ENCODE measurements at places on chromosomes 16 and 17.

GRCh38 chr17:48335858-48336500, 94.0 kb downstream of the SKAP1 start:
- DNase-seq, result no peak

GRCh38 chr16:12580809-12581208, 222.9 kb downstream of the CPPED1 start:
- no peak for DNase-seq

DNA sequence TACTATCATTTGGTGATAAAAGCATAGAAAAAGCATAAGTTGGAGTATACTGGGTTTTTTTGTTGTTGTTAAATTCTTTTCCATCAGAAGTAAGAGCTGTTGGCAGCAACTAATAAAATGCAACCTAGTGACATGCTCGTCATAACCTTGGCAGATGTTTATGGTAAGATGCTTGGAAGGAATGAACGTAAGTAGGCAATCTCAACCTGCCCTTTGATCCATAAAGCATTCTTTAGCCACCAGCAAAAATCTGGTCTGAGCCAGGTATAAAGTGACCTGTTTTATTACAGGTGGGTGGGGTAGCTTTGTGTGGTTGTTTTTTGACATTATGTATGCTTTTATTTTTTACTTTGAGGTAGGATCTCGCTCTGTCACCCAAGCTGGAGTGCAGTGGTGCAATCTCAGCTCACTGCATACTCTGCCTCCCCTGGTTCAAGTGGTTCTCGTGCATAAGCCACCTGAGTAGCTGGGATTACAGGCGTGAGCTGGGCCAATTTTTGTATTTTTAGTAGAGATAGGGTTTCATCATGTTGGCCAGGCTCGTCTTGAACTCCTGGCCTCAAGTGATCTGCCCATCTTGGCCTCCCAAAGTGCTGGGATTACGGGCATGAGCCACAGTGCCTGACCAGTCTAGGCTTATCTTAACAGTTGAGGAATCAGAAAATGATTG, 22.0 kb downstream of the WSB1 start:
- DNase-seq, result no peak

DNA sequence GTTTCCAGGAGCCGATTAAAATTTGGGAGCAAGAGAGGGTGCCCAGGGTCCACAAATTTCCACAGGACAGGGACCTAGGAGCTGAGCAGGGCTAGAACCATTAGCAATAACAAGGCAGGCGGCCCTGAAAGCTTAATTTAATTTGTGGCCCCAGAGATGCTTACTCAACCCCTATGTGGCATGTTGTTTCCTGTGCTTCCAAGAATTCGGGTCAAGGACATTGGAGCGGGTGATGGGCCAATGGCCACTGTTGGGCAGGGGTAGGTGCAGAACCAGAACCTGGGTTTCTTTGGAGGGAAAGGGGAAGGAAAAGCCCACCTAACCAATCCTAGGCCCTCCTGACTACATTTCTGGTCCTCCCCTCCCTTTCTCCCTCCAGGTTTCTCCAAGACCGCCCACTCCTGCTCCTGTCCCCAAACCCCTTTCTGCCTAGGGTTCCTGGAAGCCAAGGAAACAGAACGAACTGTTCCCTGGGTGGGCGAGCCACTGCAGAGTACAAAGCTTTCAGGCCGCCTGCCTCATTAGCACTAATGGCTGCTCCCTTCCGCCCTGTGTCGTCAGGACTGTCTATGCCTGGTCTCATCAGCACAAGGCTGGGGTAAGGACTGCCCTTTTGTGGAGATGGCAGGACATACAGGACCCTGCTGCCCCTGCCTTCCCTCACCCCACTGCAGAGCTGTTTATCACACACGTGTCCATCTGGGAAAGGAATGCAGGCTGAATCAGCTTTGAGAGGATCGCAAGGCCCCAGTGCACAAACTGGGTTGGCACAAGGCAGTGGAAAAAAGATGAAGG, 581 bp upstream of the AGRP start:
- no peak for DNase-seq

DNA sequence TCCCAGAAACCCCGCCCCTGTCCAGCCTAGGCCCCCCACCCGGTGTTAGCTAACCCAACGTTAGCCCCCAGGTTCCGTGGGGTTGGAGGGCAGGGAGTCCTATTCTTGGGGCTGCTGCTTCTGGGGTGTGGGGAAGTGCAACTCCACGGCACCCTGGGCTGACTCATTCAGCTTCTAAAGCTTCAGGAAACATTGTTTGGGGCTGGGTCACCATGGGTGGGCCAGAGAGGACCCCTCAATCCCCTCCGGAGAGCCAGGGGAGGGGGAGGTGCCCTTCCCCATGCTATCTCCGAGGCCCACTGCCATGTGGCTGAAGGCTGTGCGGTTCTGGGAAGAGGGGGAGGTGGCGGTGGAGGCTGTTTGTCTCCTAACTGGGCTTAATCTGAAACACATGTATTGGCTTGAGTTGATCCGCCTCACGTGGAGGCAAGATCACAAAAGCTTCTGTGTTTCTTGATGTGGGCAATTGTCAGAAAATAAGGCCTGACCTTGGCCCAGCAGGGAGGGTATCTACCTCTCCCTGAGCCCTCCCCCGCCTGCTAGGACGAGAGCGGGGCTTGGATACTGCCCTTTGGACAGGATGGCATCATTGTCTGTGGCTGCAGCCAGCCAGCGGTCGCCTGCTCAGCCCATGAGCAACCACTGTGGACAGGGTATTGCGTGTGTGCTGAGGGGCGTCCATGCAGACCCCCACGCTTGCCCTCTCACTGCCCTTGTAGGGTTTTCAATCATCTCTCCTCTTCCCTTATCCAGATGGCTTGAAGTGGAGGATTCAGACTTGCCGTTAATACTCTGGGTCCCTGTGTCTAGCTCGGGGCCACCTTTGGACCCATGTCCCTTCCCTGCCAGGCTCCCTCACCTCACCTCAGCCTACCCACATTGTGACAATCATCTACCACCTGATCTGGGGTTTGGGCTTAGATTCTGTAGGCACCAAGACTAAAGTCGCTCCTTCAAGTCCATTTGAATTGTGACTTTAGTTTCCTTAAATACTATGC, 1.3 kb downstream of the SERPINF1 start:
- DNase-seq, result no peak

DNA sequence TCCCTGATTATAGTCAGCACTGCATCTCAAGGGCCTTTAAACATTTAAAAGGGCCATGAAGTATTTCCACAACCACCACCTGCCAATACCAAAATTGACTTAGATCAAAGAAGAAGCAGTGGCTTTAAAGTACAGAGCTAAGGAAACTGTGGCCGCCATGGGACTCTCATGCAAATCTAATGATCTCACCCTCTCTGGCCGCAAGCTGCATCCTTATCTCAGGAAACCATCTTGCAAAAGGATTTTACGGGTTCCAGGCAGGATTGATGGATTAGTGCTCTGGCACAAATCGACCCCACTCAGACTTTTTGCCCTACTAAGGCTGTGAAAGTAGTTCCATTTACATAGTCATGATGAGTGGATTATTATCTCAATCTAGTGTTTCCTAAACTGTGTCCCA, 22.6 kb downstream of the CDRT4 start:
- no peak for DNase-seq

- peak; percentile 17 for DNase-seq
Measured at GRCh38 chr17:58120195-58120822, 27.9 kb upstream of the OR4D1 start.

DNA sequence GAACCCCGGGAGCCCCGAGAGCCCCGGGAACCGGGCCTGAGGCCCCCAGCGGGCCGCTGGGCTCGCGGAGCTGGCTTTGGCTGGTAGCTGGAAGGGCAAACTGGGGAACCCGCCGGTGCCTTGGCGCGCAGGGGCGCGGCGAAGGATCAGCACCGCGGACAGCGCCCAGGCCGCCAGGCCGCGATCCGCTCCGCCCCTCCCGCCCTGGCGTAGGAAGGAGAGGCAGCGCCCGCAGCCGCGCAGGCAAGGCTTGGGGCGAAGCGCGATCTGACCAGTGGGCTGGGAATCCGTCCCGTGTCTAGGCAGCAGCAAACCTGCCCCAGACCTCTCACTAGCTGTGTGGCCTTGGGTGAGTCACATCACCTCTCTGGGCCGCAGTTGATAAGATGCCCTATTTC, 331 bp upstream of the CCDC92B start:
- peak; percentile 59 for DNase-seq

GRCh38 chr16:2874912-2875362, 8.1 kb upstream of the FLYWCH2 start:
- DNase-seq, result peak; percentile 59

- no peak for DNase-seq
Measured at GRCh38 chr17:38981636-38982035, 14.4 kb upstream of the FBXO47 start.

DNA sequence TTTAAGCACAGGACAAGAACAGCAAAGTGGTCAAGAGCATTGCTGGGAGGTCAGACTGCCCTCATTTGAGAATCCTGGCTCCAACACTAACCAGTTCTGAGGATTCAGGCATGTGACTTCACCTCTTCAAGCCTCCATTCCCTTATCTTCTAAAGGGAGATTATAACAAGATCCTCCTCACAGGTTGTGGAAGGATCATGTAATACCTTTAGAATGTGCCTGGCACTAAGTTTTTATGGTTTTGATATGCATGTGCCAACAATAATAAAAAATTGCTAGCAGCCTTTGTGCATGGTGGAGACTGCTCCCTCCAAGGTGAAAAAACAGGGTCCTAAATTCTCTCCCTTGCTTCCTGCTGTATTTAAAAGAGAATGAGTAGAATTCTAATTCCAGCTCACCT, 36.0 kb upstream of the ADAMTS18 start:
- DNase-seq, result no peak

GRCh38 chr17:50027881-50028735, 27.8 kb upstream of the ITGA3 start:
- DNase-seq, result no peak

DNA sequence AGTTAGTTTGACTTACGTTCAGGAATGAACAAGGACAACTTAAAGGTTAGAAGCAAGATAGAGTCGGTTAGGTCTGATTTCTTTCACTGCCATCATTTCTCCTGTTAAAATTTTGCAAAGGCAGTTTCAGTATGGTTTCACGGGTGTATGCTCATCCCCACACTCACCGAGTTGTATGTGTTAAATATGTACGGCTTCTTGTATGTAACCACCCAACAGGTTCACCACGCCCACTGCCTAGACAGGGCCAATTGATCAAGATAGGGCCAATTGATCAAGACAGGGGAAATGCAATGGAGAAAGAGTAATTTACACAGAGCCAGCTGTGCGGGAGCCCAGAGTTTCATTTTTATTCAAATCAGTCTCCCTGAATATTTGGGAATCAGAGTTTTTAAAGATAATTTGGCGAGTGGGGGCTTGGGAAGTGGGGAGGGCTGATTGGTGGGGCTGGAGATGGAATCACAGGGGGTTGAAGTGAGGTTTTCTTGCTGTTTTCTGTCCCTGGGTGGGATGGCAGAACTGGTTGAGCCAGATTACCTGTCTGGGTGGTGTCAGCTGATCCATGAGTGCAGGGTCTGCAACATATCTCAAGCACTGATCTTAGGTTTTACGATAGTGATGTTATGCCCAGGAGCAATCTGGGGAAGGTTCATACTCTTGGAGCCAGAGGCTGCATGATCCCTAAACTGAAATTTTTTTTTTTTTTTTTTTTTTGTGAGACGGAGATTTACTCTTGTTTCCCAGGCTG, 62.4 kb upstream of the PLCG2 start:
- DNase-seq, result no peak

DNA sequence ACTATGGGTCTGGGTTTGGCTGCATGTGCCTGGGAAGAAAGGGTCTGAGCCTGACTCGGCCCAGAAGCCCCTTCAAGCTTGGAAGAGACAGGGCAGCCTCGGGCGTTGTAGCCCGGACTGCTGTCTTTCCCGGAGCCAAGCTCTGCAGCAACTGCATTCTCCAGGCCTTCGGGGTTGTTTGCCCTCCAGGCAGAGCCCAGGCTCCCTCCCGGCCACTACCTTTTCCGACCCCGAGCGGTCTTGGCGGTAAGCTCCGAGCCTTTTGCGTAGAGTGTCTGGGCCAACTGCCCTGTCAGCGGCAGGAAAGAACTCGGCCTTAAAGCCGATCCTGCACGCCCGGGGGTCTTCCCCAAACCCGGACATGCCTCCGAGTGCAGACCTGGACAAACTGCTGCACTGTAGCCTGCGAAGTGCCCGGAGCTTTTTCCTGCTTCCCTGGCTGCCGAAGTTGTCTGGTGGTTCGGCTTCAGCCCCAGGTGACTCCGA, 1.3 kb downstream of the LHX1 start:
- DNase-seq, result no peak

DNA sequence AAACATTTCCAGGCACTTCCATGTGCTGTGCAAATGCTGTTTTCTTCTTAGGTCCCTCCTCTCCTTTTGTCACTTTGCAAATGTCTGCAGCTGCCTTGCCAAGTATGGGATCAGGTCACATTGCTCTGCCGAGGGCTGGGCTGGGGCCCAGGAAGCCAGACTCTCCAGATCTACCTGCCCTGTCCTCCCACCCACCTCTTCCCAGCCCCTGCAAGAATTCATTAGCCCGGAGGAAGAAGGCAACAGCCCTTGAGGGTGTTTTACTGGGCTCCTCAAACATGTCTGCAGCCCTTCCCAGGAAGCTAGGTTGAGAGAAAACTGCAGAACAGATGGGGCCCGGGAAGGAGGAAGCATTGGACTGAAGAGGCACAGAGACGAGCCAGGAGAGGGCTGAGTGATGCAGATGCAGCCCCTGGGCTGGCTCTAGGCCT, 47.1 kb downstream of the WSB1 start:
- DNase-seq, result no peak

GRCh38 chr17:1047879-1048470, 51.0 kb downstream of the TIMM22 start:
- no peak for DNase-seq

DNA sequence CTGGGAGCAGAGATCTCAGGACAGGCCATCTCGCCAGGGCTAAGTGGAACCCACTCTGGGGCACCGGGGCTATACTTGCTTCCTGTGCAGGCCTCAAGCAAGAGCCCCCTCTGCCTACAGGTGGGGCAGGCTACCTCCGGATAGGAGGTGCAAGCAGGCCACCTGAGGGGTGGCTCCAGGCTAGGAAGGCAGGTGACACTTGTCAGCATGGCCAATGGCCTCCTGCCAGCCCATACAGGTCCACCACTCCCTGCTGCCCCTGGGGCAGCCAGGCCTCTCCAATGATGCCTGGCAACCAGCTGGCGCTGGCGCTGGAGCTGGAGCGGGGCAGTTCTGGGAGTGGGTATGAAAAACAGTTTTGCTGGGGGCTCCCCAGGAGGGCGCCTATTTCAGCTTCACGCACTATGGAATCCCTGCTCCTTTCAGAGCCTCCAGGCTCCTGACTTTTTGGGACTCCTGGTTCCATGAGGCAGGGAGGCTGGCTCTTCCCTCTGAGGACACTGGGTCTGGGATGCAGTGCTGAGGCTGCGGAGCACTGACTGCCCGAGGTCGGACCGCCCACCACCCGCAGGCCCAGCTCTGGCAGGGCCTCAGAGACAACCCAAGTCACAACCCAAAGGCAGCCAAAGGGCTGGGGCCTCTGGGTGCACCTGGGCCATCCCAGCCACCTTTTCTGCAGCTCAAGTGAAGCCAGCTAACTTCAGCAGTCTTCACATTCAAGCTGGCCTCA, 8.4 kb upstream of the SREBF1 start:
- DNase-seq, result no peak

- DNase-seq, result peak; percentile 21
Measured at GRCh38 chr17:32445074-32445415, 735 bp downstream of the PSMD11 start.

GRCh38 chr17:47703191-47703591, 9.2 kb downstream of the TBKBP1 start:
- no peak for DNase-seq
